CD14-positive monocyte (primary cell): ENCODE measurements at places on chromosomes 4 and X.

- no peak for DNase-seq
Observed at GRCh38 chr4:65367306-65367705, 303.0 kb downstream of the EPHA5 start.

DNA sequence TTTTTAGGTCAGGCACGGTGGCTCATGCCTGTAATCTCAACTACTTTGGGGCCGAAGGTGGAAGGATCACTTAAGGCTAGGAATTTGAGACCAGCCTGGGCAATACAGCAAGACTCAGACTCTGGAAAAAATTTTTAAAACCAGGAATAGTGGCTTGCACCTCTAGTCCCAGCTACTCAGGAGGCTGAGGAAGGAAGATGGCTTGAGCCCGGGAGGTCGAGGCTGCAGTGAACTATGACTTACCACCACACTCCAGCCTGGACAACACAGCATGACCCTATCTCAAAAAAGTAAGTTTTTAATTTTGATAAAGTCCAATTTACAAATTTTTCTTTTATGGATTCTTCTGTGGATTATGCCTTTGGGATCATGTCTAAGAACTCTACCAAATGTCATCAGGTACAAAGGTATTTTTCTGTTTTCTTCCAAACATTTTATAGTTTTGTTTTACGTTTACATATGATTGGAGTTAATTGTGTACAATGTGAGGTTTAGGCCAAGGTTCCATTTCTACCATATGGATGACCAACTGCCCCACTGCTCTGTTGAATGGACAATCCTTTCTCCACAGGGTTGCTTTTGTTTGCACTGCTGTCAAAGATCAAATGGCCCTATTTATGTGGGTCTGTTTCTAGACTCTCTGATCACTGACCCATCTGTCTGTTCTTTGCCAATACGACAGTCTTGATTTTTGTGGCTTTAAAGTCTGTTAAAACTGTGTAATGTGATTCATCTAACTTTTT, 48.2 kb downstream of the CPLX1 start:
- DNase-seq = no peak

GRCh38 chrX:131216828-131217227, 72.3 kb downstream of the IGSF1 start:
- DNase-seq = no peak

- DNase-seq = no peak
Observed at GRCh38 chrX:46072791-46073190, 472.4 kb downstream of the ZNF674 start.

DNA sequence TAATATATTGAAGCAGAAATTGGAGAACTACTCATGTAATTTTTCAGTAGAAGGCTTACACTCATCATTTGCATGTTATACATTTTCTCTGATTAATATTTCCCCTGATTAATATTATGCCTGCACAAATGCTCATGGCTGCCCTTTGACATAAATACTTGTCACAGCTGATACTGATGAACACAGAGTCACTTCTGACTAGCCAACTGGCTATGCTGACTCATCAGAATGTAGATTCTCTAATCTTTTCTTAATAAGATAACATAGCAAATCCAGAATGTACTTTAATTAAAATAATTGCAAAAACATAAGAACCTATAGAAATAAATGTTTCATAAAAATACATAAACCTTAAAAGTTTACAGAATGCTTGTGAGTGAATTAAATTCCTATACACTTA, 52.4 kb upstream of the C4orf54 start:
- DNase-seq = no peak

DNA sequence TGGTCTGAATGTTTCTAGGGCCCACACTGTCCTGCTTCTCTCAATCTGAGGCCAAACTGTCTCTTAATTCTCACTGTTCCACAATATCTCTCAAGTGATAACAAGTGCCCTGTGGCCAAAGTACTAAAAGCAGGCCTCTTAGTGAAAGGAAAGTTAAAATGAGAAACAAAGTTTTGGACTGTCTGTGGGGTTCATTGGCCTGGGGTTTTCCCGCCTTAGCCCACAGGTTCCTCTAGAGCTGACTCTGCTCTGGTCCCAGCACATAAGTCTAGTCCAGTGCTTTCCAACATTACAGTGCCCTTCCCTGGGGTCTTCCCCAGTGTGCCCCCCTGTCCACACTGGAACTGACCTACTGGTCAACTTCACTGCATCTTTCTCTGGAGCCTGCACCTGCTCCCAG, 6.3 kb downstream of the MAGEB1 start:
- DNase-seq = no peak

DNA sequence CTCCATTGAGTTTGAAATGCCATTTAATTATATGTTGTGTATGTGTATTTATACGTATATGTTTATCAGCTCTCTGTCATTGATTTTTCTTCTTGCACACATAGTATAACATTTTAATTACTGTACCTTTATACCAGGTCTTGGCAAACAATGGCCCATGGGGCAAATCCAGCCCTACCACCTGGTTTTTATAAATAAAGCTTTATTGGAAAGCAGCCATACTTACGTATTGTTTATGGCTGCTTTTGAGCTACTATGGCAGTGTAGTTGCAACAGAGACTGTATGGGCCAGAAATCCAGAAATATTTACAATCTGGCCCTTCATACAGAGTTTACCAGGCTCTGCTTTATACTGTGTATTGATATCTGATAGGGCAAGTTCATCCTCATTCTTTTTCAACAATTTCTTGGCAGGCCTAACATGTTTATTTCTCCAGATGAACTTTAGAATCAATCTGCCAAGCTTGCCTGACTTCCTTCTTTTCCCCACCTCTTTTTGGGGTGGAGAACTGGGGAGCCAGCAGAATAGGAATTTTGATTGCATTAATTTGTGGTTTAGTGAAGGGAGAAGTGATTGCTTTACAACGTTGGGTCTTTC, 15.8 kb downstream of the DCUN1D4 start:
- no peak for DNase-seq

- no peak for DNase-seq
Observed at GRCh38 chrX:70079870-70080269, 17.6 kb downstream of the OTUD6A start.
